ENCODE measurements at places on chromosomes 1 and 21.
A peak's percentile ranks its signal among the peaks of the same experiment; 100 is the strongest.

DNA sequence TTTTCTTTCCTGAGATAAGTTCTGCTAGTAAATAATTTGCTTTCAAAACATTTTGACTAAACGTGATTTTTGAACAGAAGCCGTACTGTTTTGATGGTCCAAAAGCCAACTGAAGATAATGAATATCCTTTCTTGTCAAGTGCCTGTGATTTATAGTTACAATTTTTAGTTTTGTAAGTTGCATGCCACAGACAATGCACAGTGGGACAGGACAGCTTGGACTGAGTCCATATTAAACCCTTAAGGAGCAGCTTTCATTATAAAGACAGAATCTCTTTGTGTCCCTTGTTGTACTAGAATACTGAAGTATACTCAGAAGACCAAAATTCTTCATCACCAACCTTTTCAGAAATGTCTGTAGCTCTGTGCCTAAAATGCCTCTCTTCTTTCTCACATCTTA lies 92.2 kb downstream of the LTN1 start:
- ATAC-seq: no peak

GRCh38 chr1:205582046-205582445 lies 49.8 kb downstream of the ELK4 start:
- ATAC-seq: no peak

- ATAC-seq: no peak
These were observed 42.8 kb downstream of the TYW3 start for GRCh38 chr1:74775735-74776134.

DNA sequence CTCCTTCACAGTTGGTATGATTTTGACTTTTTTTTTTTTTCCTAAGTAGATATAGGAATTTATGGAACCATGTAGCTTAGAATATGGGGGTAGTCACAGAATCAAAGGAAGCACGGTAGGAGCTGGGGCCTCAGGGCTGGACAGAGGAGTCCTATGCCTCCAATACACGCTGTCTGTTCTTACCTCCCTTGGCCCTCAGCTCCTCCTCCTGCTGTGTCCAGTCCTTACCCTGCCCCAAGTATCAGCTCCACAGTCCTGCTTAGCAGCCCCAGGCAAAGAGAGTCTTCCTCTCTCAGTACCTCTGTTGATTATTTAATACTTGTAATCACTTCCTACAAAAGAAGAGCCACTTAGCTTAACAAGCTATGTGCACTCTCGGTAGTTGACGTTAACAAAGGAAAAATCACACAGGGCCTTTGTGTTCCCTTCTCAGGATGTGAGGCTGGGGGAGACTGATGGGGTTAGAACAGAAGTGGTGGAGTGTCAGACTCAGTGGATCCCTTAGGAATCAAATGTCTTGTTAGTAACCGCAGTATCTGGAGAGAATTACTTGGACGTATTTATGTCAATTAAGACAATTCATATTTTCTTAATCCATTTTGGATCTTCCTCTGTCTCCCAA lies 292.3 kb downstream of the HHAT start:
- ATAC-seq: no peak

GRCh38 chr1:117753652-117754051 lies 147.8 kb downstream of the TENT5C start:
- peak; percentile 64 for ATAC-seq

GRCh38 chr1:15141935-15142539 lies 11.5 kb upstream of the TMEM51 start:
- no peak for ATAC-seq

DNA sequence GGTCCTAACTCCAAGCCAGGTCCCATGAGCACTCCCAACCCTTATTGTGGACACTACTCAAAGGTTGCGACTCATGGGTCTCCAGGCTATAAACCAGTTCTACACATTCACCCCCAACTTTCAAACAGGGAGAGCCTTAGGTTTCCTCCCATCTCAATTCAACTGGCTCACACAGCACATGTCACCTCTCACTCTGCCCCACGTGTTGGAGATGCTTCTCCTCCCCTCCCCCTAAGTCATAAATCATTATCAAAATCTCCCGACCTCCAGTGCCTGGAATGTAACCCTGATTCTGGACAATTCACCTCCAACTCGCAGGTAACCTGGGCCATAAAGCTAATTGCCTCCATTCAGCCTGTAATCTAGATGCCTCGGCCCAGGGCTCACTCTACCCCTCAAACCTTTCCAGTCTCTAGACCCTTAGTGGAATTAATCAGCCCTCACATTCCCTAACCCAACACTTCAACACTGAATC lies 595 bp downstream of the AK2 start:
- peak; percentile 0 for ATAC-seq

DNA sequence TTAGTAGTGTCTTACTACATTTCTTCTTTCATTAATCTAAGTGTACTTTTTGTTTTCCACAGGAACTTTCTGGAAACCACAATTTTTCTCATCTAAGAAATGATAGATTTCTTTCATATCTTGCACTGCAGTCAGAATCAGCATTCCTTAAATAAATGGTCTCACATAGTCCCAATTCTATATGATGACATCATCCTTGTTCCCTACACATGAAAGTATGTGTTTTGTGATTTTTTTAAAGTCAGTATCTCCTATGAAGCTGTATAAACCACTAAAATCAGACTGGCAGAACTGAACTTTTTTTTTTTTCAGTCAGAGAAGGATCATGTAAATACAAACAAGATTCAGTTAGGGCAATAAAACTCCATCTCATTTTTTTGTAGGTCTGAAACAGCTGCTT lies 742.6 kb upstream of the CXADR start:
- ATAC-seq: no peak

DNA sequence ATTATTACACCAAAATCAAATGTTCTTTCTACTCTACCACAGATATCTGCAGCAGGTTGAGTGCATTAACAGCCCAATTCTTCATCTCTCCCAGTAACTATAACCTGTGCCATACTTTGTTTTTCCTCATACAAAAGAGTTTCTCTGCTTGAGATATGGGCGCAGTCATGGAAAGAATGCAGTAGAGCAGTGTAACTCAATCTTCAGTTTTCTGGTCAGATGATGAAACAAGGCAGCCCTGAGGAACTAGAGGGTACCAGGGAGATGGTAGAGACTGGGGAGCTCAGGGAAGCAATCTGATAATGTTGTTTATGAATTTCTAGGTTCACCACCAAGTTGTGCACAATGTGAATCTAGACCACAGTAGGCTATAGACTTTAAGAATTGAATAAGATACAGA lies 39.6 kb downstream of the ASPM start:
- ATAC-seq: no peak

GRCh38 chr1:171344473-171344820 lies 30.5 kb downstream of the FMO4 start:
- ATAC-seq: no peak

DNA sequence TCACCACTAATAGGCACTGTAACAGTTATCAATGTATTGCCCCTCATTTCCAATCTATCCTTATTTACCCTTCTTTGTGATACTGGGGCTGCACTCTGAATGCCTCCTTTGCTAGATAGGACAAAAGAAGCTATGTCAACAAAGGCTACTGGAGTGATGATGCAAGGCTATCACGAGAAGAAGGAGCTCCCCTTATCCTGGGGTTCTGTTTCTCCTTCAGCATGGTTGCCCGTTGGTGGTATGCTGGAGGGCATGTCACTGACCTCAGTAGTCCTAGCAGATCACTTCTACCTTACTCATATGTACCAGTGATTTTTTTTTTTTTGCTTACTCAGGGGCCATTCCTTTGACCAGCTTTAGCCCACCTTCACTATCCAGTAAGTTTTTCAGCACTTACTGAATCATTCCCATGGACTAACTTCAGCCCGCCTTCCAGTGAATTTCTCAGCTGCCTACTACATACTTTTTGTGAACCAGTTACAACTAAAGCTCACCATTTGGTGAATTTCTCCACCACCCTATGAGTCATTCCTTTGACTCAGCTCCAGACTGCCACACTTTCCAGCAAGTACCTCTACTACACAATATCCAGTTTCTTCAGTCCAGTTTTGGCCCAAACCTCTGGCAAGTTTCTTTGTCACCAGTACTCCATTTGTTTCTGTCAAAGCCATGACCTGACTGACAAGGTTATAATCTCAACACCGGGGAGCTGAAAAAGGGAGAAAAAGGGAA lies 944.5 kb downstream of the KCNT2 start:
- ATAC-seq: no peak

- ATAC-seq: no peak
These were observed 1.4 kb downstream of the PPP2R5A start for GRCh38 chr1:212286556-212287131.

DNA sequence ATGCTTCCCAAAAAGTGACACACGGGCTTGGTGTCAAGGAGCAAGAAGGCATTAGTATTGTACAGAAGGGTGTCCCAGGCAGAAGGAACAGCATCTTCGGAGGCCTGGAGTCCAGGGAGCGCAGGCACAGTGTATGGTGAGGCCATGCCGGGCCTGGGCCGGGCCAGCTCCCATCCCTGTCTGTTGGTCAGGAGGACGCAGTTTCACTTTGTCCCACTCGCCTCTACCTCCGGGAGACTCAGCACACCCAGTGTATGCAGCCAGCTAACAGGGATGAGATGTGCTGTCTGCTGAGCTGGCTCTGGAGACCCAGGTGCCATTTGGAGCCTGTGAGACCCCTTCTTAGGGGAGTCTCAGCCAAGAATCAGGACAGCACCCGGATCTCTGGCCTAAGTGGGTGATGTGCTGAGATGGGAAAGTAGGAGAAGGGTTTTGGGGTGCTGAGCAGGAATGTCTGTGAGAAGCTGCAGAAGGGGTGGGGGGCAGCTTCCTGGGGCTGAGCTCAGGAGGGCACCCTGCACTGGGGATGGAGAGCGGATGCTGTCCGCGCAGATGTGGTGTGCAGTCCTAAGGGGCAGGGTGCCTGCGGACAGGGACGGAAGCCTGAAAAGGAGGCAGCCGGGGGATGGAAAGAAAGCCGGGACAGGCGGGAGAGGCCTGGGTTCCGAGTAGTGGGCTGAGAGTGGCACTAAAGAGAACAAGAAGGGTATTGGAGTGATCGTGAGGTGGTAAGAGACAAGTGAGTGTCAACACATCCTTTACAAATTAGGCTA lies 25.7 kb downstream of the DMRTB1 start:
- ATAC-seq: no peak

- no peak for ATAC-seq
These were observed 12.4 kb downstream of the NUP133 start for GRCh38 chr1:229495782-229496181.

DNA sequence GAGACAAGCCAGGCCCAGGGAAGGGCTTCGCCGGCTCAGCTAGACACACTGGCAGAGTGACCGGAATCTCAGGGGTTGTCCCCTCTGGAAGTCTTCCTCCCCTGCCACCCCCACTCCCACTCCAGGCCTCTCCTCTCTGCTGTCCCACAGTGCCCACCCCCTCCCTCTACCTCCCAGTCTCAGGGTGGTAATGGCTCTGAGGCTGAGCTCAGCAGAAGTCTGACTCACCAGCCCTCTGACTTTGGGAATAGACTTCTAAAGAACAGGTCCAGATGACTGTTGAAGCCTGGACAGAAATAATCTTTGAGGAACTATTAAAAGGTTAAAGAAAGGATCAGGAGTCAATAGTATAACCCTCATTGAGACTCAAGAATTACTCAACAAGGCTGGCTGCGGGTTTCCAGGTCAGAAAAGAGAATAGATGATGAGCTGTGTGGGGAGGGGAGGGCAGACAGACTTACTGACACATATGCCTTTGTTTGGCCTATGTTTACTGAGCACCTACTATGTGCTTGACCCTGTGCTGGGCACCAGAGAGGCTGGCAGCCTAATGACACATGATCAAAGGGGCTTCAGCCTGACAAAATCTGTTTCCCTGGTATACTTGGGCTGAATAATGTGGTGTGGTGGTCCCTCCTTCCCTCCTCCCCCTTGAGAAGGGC lies 8.2 kb downstream of the HCRTR1 start:
- no peak for ATAC-seq

DNA sequence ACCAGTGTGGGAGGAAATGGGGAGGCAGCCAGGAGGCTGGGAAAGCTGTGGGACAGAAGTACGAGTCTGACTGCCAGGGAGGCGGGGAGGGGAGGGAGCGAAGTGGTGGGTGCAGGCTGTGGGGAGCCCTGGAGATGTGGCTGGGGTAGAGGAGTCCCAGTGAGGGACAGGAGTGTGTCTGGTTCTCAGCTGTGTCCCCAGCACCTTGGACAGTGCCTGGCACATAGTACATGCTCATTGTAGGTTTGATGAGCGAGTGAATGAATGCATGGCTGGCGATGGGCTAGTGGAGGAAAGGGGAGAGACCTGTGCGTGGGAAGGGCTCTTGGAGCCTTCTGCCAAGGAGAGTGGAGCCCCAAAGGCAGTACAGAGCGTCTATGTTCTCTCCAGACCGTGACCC lies 104.1 kb downstream of the SIK1 start:
- no peak for ATAC-seq

DNA sequence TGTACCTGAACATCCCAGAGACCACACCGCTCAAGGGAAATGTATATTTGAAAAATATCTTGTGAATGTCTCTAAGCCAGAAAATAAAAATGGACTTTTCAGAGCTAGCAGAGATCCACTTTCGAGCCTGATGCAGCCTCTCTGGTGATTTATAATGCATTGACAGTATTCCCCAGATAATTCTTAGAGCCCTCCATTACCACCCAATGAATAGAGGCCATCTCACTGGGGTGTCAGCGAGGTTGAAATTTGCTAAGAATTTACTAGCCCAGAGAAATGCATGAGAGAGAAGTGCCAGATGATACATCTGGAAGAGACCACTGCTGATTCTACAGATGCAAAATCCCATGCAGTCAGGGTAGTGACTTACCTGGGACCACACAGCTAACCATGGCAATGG lies 25.5 kb upstream of the NTPCR start:
- ATAC-seq: no peak

DNA sequence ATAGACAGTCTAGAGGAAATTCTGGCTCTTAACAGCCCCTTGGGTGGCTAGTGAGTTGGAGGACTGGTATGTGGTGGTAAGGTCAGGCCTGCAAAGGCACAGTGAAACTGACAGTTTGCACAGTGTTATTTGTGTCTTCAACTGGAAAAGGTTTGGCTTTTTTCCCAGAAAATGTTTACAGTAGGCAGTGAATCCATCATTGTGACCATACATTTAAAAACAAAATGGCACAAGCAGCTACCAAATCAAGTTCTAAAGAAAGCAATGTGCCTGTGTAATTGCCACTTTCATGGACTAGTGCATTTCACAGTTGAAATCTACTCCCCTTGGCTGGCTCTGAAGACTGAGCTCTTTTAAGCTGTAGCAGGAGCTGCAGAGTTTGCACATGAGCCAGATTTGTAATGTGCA lies 24.8 kb downstream of the ATPAF1 start:
- ATAC-seq: no peak

- ATAC-seq: no peak
These were observed 162.1 kb downstream of the GRIK3 start for GRCh38 chr1:36872126-36872754.

DNA sequence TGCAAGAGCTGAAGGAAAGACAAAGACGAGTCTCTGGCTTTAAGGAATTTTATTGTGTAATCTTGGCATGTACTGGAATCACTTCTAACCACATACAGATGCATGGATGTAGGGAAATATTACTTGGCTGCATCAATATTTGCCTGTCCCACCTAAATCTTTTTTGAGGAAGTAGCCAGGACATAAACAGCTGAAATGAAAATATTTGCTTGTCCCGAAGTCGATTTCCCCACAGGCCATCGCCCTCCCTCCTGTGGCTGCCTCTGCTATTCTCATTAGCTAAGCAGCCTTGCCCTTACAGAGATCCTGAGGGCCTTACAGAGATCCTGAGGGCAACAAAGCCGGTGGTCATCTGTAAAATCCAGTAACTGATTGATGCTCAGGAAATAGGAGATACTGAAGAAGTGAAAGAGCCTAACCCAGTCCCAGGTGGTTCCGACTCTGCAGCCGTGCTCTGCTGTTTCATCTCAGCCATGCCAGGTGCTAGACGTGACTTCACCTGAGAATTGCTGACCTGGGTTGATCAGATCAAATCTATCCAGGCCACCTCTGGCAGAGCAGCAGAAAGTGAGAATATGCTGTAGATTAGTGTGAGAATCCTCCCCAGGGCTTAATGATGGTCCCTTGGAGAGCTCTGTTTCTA lies 25.5 kb downstream of the MAN1C1 start:
- peak; percentile 30 for ATAC-seq

Data from activated T-helper 17 cell treated with anti-CD3 and anti-CD28 coated beads, Interleukin-2, amount 50 U/mL, for 72 hours (primary cell).